ENCODE measurements at places on chromosomes 3 and 15.
A peak's percentile ranks its signal among the peaks of the same experiment; 100 is the strongest.

DNA sequence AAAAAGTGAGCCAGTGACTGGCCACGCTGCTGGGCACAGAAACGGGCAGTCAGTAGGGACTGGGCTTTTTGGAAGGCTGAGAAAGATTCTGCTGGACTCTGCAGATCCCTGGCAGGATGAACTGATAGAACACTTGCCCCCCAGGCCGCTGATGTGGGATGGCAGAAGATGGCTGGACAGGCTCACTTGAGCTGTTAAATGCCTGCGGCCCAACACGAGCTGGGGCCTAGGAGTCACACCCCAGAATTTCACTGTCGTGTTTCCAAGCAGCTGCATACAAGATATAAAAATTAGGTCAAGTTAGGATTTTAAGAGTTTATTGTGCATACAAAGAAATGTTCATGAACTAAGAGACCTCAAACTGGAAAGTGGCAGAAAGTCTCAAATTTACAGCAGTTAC is 26.9 kb downstream of the GLDN start:
- no peak for DNase-seq

DNA sequence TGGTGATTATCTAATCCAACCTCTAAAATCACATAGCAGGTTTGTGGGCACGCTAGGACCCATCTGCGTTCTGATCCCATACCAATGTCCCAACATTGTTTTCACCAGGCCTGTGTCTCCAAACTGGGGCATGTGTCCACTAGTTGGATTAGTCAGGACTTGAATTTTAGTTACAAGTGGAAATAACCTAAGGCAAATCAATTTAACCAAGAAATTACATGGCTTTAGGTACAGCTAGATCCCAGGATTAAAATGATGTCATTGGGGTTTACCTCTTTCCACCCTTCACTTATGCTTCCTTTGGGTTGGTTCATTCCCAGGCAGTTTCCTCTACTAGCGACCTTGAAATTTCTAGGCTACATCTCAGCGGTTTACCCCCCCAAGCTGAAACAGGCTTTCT is 47.2 kb upstream of the PXYLP1 start:
- no peak for DNase-seq

DNA sequence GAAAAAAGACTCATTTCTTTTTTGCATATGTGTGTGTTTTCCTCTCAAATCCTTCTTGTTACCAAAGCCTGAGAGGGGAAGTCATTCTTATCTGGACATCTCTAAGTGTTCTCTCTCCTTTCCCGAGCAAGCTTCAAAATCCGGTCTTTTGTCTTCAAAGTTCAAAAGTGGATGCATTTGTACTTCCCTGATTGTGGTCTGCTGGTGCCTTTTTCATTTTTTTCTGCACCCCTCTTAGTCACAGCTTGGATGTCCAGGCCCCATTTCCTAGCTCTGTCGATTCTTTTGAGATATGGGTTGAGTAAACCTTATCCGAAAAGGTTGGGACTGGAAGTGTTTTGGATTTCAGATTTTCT is 34.8 kb downstream of the EHD4 start:
- DNase-seq = no peak

- no peak for DNase-seq
Measured at GRCh38 chr15:101510212-101511197, 21.0 kb upstream of the PCSK6 start.

- no peak for DNase-seq
Measured at GRCh38 chr3:143559296-143559695, 289.0 kb downstream of the SLC9A9 start.

DNA sequence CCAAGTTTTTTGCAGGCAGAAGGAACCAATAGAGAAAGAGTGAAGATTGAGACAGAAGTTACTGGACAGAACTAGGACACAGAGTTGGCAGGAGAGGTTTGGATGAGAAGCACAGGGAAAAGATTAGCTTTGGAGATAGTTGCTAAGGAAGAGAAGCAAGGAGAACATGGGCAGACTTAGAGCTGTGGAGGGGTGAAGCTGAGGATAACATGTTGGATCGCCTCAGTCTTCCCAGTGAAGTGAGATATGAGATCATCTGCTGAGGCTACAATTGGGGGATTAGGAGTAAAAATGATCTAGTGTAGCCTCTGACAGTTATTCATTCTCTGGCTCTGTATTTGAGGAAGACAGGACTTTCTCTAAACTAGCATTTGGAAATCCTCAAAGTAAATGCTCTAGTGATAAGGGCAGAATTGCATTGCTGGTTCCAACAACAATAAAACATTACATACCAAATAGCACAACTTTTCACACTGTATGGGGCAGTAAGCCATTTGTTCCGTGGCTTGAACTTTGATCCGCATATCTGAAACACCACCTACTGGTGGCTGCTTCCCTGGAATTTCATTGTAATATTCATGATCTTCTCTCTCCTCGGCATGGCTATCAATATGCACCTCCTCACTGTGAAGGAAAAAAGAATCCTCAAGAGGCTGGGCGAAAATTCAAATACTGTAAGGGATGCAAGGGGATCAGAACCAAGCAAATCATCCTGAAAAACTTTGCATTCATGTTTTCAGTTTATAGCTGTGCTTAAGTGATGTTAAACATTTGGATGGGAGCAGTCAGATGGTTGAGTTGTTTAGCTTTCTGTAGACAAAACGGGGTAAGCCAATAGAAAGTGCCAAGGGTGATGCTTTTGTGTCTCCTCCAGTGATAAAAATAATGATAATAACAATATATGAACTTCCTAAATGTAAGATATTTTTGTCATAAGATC is 22.2 kb upstream of the EID1 start:
- peak; percentile 27 for DNase-seq

- DNase-seq = no peak
Measured at GRCh38 chr3:39460677-39461076, 6.8 kb upstream of the MOBP start.

- DNase-seq = peak; percentile 65
Measured at GRCh38 chr3:185824051-185825005, 514 bp downstream of the IGF2BP2 start.

GRCh38 chr3:52771334-52771681 is 568 bp upstream of the NEK4 start:
- no peak for DNase-seq

- no peak for DNase-seq
Measured at GRCh38 chr15:48628832-48629231, 16.7 kb downstream of the FBN1 start.

- no peak for DNase-seq
Measured at GRCh38 chr3:81352867-81353266, 408.6 kb downstream of the GBE1 start.

DNA sequence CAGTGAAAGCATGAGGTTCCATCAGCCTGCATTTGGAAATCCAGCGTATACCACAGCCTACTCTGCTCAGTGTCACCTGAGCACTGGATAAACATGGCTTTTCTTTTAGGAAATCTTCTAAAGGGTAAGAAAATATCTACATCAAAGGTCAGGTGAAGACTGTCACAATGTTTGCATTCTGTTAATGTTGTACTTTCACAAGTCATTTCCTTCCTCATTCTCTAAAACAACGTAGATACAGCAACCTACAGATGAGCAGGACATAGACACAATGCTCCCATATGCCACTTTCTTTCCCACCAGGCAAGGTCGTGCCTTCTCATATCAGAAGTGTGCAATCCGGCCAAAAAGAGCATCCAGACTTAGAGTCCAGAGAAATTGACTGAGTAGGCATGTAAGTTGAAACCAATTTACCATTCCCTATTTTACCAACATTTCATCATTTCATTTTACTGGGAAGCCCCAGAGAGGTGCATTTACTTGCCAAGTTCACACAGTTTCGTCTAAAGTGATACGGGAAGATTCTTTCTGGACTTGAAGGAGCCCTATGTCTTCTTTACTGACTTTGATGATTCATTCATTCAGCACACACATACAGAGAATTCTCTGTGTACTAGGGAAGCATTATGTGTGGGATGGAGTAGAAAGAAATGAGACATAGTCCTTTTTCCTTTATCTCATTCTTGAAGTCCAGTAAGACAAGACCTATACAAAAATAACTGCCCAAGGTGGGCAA is 30.6 kb upstream of the LPP start:
- DNase-seq = no peak

DNA sequence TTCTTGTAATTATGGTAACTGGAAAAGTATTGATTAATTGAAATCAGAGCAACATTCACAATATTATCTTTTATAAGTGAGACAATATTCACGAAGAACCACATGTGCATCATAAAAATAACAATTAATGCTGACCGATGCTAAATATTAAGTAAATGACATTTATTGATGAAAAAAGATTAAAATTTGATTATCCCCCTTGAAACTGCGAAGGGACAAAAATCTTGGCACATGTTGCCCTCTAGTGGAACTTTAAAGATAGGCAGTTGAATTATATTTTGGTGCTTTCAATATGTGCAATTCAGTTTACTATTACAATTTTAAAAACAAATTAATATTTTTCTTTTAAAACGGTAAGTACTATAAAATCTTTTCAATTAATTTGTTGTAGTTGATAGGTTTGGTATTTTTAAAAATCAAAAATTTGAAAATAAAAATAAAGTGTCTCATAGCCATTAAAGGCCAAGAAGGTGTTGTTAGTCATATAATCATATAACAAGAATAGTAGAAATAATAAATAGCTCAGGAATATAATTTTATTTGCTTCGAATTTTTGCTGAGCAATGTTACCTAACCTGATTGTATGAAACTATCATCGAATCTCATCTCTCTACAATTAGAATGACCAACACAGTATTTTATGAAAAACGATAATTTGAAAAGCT is 270.2 kb downstream of the ROBO1 start:
- DNase-seq = no peak

- DNase-seq = no peak
Measured at GRCh38 chr3:4864503-4864902, 114.7 kb upstream of the BHLHE40 start.

- DNase-seq = no peak
Measured at GRCh38 chr15:59255680-59256336, 49.2 kb downstream of the LDHAL6B start.

DNA sequence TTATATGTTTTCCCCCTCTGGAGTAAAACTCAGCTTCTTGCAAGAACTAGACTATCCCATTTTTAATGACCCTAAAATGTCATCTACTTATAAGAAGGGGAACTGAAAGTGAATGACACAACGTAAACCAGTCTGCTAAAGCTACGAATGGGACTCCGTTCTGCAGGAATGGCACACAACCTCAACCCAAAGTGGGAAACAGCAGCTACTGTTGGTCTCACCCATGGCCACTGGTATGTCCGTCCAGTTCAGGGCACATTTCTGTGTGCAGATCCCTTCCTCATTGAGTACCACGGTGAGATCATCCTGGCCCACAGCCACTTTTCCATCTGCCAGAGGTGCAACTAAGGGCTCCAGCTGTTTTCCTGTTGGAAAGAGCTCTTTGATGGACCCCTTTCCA is 23.8 kb downstream of the VPS39 start:
- peak; percentile 39 for DNase-seq

DNA sequence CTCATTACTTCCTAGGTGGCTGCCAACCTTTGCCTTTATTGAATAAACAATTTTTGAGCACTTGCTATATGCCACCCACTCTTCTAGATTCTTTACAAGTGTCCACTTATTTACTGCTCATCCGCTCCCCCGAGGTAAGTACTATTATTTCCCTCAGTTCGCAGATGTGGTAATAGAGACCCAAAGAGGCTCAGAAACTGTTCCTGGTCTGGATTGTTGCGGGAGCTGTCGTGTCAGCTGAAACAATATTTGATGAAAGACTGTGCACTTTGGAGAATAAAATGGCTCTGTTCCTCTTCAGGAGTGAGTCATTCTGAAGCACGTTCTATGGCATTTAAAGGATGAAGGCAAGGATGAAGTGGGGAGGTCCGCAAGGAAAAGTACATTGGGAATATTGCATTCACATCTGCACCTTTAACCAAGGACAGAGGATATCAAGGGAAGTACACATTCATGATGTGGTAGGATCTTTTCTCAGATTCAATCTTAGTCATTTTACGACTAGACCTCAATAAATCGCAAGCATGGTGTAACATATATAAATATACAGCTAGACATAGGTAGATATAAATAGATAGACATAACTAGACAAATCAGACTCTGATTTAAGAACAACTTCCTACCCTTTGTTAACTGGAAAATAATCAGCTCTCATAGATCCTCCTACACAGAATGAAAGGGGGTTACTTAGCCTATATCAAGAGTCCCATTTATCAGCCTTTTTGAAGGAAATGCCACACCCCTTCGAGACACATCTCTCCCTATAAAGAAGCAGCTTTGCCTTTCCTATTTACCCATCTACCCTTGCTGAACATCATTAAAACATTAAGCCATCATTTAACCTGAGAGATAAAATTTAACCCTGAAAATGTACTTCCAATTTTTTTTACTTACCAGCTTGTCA is 70.3 kb downstream of the RORA start:
- DNase-seq = no peak

GRCh38 chr3:25557694-25558093 is 107.0 kb downstream of the TOP2B start:
- DNase-seq = no peak

DNA sequence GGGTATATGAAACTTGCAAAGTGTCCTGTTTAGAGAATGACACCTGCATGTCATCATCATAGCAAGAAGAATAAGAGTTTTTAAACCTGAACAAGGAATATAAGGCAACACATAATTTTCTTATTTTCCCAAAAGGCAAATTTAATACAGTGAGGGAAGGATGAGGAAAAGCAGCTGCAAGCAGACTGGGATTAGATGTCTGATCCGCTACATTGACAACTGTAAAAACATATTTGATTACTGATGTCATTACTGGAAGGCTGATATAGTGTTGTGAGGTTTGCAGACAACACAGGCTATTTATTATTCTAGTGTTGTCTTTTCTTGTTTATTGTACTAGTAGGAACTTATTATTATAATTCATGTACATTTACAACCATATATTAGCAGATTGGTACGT is 528.7 kb downstream of the ZIC1 start:
- DNase-seq = no peak

DNA sequence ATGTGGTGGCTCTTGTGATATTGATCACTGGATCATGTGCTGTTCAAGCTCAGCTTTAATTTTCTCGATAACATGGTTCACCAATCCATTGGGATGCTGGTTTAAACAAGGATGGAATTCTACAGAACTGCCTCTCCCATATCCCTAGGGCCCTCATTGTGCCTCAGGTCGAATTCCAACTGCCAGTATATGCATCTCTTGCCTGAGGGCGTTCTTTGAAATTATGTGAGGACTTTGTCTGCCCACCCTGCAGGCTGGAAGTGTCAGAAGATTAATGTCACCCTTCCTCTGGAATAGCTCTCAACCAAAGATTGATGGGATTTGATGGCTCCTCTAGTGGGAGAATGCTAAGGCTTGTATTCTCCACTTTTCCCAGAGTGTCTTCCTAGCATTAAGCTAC is 175.6 kb upstream of the GALNT15 start:
- no peak for DNase-seq

DNA sequence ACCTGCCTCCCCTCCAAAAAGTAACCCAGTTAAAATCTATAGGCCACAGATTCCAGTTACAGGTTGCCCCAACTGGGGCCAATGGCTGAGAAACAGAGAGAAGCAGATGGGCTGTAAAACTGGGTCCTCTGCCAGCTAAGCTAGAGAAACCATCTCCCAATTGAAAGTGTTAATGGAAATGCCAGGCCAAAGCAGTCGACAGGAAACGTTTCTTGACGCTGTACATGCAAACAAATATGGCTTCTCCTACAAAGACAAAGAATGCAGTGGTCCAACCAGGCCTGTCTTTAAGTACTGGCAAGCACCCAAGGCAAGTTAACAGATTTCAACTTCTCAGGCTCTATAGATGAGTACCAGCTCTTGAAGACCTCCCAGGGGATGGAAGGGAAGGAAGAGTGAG is 71.3 kb downstream of the MAGI1 start:
- DNase-seq = no peak

GRCh38 chr15:92920595-92921161 is 20.6 kb downstream of the CHD2 start:
- no peak for DNase-seq

GRCh38 chr3:56998076-56998529 is 62.4 kb upstream of the SPATA12 start:
- no peak for DNase-seq

- no peak for DNase-seq
Measured at GRCh38 chr15:53789654-53790375, 30.4 kb upstream of the WDR72 start.
